ENCODE measurements at places on chromosomes 1 and 21.

- DNase-seq = no peak
Observed at GRCh38 chr1:224784265-224785039, 145.0 kb upstream of the DNAH14 start.

DNA sequence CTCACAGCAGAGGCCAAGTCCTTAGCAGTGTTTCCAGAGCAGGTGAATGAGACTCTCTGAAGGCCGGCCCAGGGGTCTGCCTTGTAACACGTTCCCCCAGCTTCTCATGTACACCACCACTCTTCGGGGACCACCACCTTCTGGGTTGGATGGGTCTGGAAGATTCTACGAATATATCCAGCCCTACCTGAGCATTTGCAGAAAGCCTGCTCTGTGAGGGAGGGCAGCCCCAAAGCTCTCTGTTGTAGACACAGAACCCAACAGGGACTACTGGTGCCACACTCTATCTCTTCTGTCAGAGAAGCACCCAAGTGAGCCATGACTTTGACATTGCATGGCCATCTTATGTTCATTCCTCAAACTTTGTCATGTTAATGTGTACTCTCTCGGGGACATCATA lies 61.8 kb downstream of the CD247 start:
- DNase-seq = no peak

- peak; percentile 45 for DNase-seq
Observed at GRCh38 chr1:115252585-115252984, 85.5 kb downstream of the NGF start.

DNA sequence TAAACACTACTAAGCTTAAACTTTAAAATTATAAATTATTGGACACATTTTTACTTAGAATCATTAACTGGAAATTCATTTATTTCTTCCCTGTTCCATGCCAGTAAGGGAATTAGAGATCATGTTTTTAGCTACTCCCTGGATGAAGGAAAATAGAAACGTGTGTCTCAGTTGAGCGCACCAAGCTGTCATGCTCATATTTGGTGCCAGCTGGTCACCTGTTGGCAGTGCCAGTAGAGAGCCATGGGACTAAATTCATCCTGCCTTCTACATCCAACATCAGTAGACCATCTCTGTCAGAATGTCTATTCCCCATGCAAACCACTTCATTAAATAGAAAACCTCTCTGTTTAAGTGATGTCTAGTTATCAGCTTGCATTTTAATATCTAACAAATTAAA lies 17.4 kb upstream of the SLC22A15 start:
- no peak for DNase-seq

- DNase-seq = no peak
Observed at GRCh38 chr1:200299571-200299970, 110.3 kb downstream of the ZNF281 start.

DNA sequence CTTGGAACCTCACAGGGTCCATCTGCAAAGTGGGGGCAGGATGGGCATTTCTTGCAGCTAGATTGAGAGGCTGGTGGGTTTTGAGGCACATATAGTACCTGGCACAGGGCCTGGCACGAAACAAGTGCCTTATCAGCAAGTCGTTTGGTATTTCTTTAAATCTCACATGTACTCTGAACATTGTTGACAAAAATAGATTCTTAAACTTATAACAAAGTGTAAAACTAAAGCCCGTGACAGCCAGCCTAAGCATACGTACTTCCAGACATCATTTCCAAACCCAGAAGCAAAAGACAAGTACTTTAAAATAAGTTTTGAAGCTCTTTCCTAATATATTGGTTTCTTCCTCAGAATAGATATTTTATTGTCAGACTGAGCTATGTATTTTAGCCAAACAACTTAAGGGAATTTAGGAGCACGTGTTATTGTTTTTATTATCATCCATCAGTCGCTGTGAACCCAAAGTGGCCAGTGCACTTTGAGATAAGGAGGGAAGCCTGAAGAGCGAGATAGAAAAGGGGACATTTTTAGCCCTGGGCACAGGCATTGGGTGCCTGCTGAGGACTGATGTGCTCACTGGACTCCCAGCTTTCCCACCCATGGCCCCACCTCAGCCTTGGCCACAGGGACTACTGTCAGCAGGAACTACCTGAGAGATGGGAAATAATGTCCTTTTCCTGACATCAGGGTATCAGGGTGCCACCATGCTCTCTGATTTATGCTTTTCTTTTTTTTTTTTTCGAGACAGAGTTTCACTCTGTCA lies 3.0 kb downstream of the FBLIM1 start:
- DNase-seq = peak; percentile 80

DNA sequence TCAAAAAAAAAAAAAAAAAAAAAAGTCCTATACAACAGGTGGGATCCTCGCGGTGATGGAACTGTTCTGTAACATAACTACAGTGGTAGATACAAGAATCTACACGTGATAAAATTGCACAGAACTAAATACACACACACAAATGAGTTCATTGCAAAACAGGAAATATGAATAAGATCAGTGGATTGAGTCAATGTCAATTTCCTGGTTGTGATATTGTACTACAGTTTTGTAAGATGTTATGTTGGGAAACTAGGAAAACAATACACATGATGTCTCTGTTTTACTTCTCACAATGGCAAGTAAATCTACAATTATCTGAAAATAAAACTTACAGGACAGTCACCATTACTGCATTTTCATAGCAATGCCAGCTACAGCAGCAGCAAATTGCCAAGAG lies 59.8 kb downstream of the ITGB3BP start:
- DNase-seq = no peak

- DNase-seq = no peak
Observed at GRCh38 chr1:117244971-117245370, 34.2 kb upstream of the VTCN1 start.

- peak; percentile 79 for DNase-seq
Observed at GRCh38 chr1:153678519-153679336, at the start of gene NPR1. NPR1 (plus strand) TSS chr1:153678688; CDS start chr1:153679109, 421 bp downstream.

DNA sequence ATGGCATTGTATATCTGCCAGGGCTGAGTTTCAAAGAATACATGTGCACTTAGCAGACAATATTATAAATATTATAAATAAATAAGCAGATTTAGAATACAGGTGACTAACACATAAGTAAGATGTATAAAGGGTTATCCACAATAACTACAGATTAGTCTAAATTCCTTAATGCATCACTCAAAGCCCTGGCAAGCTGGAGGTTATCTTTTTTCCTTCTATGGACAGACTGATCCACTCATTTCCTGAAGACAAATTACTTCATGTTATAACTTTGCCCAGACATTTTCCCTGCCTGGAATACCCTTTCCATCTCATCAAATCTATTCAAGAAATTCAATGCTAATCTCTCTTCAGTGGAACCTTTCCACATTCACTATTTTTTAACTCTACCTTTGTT lies 38.8 kb downstream of the LUZP1 start:
- no peak for DNase-seq

DNA sequence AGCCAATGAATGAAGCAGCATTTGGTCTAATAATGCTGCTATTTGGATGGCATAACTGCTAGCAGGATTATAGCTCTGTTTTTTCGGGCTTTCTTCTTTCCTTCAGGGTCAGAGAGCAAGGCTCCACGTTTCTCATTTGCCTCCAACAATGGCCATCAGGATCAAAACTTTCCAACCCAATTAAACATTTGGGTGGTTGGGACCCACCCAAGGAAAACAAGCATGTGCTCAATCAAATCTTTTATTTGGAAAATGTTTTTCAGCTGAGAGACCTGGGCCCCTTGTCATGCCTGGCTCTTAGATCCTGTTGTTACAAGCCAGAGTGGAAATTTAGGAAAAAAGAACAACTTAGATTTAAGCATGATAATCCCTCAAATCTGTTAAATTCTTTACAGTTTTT lies 373.1 kb upstream of the USP24 start:
- DNase-seq = no peak

DNA sequence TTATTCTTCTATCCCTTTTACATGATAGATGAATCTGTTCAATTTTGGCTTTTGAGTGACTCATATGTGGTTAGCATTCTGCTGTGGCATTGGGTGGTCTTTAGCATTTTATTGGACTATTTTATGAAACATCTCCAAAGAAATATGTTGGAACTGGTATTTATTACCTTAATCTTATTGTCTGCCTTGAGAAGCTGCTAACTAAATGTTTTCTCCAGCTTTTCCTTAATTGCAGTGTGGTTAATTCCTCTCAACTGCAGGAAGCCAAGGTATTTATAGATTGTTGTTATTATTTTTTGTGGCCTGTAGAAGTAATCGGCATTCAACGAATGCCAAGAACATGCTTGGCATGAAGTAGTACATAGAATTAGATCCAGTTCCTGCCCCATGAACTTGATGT lies 64.1 kb downstream of the NOS1AP start:
- DNase-seq = no peak

GRCh38 chr1:23854568-23854967 lies 13.5 kb downstream of the FUCA1 start:
- peak; percentile 32 for DNase-seq

DNA sequence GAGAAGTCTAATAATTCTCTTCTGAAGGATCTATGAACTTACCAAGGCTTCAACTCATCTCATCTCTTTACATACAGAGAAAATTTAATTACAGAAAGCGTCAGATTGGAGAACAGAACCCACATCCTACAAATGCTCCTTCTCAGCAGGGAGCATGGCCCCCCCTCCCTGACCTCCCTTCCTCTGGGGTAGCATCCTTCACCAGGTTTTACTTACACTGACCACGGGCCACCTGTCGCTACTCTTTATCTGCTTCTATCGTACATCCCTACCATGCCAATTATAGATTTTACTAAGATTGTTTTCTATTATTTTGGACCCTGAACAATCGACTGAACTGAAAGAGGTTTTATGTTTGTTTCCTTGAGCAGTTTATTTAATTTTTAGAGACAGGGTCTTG lies 25.8 kb downstream of the RIPPLY3 start:
- DNase-seq = no peak

DNA sequence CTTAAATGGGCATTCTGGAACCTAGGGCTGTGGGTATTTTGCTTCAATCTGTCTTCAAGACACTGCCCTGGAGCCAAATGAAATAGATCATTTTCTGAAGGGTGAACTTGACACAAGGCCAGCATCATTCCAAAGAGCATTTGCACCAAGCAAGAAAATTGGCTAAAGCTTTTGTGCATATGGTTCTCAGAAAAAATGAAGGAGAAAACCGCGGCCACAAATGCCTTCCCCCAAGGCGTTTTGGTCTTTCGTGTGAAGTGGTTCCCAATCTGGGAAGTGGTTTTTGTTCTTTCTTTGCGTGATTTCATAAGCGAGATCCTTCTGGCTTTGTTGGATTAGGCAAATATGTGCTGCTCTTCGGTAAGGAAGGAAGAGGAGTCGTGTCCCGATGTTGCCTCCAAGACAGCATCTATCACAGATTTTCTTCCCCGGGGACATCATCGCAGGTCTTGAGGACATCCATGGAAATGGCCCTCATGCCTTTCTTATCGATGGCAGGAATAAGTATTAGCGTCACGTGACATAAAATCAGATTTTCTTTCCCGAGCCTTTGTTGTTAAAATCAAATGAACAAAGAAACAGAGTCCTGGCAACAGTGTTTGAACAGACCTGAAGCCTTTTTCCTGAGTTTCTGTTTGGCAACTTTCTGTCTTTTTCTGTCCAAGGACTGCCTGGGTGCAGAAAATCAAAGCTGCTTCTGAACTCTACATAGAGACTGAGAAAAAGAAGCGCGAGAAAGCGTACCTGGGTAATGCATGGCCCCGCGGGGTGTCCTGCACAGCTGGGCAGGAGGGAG lies 31.0 kb downstream of the ATP5PO start:
- no peak for DNase-seq

DNA sequence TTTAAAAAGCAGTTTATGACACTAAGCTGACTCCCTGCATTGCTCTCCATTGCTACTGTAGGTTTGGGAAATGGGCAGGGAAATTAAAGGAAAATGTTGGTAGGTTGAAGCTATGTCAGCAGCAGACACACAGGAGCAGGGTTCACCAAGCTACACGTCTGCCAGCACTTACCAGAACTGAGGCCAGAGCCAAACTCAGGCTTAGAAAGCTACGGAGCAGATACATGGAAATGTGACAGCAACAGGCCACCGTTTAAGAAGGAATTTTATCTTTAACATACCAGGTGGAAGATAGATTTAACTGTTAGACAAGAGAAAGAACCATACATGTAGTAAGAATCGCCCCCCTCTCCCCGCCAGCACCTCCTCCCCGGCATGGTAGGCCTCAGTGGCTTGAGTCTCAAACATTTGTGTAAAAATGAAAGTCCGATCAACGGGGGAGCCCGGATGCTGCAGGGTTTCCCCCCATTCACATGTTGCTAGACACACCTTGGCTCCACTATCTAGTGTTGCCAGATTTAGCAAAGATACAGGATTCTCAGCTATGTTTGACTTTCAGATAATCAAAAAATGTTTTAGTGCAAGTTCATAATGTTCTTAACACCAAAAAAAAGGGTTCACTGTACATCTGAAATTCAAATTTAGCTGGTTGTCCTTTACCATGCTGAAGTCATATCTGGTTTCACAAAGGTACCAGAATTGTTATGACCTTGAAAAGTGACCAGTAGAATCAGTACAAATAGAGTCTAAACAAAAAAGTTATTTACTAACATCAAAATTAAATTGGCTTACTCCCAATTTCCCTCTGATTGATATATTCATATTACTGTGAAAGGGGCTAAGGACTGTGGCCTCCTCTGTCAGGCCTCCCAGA lies 6.7 kb downstream of the OR2T11 start:
- DNase-seq = no peak

- DNase-seq = no peak
Observed at GRCh38 chr1:225378880-225379279, 49.0 kb downstream of the LBR start.

- no peak for DNase-seq
Observed at GRCh38 chr1:226633541-226634165, 85.1 kb downstream of the STUM start.

DNA sequence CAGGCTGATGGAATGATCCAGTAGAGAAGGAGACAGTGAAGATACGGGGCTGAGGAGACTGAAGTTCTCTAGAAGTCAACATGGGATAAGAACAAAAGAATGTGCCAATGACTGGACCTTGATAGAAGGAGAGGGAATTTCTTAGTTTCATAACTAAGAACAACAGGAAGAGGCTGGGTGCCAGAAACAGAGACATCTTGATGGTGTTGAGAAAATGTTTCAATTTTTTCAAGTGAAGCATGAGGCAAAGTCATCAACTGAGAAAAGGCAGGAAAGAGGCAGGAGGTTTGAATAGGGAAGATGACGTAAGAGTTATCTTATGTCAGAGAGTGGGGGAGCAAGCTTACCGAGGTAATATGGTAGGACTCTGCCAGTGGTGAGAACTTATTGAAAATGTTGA lies 80.1 kb downstream of the SPAG17 start:
- no peak for DNase-seq

GRCh38 chr1:2313651-2314261 lies 77.6 kb downstream of the MORN1 start:
- no peak for DNase-seq

GRCh38 chr1:15243275-15244043 lies 3.6 kb upstream of the FHAD1 start:
- DNase-seq = no peak

GRCh38 chr21:18716578-18717138 lies 313.1 kb upstream of the TMPRSS15 start:
- no peak for DNase-seq
